ENCODE measurements at places on chromosomes 13 and 19.

DNA sequence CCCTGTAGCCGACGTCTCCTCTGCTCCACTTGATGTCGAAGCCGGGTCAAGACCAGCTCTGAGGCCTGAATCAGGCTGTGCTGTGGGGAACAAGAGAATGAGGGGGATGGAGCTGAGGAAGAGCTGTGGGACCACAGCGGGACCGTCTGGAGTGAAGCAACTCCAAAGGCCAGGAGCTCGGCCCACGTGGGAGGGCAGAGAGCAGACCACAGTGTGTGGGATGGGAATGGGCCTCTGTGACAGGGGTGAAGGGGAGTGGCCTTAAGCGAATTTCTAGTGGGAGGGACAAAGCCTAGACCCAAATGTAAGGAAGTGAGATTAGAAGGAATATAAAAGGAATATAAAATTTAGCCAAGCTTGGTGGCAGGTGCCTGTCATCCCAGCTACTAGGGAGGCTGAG lies 3.8 kb upstream of the SLC8A2 start:
- DNase-seq, result peak; percentile 21

DNA sequence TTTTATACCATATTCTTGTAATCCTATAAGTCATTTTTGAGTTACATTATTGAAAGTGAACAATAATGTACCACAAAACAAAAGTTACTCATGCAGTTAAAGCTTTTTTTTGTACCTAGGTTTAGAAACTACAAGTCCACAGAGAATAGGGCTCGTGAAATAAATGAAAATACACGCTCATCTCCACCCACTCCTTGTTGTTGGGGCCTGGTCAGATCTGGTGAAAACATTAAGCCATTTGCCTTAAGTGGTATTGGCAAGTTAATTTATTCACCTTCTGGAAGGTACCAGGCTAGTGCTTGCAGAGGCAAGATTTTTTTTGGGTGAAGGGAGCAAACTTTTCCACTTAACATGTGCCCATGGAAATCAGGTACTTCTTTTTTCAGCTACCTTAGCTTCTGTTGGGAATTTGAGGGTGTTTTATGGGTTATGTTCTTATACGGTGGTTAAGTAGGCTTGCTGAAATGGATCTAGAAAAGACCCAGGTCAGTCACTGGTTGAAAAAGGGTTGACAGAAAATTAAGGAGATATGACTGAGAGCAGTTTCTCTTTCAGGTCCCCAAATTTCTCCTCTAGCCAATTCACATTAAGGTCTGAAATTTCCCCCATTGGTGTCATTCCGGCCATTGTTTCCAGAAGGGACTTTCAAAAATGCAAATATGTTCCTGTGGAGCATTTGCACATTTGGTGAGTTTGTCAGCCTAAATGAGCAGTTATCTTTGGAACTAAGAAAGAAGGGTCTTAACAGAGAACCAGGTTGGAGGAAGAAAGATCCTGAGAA lies 143.3 kb downstream of the KCNRG start:
- DNase-seq, result no peak

- DNase-seq, result no peak
These were observed 119.7 kb upstream of the SOX1 start for GRCh38 chr13:111947026-111947810.

GRCh38 chr19:49864890-49865289 lies 2.5 kb downstream of the PNKP start:
- DNase-seq, result no peak

DNA sequence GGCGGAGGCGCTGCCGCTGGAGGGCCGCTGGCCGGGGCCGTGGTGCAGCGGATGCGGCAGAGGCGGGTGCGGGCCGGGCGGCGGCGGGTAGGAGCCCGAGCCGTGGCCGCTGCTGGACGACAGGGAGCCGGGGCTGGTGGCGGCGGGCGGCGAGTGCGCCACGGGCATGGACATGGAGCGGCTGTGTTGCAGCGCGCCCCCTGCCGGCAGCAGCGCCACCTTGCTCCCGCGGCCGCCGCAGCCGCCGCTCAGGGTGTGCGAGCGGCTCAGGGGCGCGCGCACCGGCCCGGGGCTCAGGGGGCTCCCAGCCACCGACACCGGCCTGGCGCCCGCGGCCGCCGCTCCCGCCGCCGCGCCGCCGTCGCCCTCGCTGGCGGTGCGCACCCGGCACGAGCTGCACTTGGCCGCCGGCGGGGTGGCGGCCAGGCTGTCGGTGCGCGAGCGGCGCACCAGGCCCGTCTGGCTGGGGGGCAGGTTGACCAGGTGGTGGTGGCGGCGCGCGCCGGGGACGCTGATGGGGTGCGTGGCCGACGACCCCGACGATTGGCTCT lies 1.7 kb downstream of the IRS2 start:
- DNase-seq, result peak; percentile 51

- DNase-seq, result no peak
These were observed 649.2 kb downstream of the DACH1 start for GRCh38 chr13:71217827-71218226.

DNA sequence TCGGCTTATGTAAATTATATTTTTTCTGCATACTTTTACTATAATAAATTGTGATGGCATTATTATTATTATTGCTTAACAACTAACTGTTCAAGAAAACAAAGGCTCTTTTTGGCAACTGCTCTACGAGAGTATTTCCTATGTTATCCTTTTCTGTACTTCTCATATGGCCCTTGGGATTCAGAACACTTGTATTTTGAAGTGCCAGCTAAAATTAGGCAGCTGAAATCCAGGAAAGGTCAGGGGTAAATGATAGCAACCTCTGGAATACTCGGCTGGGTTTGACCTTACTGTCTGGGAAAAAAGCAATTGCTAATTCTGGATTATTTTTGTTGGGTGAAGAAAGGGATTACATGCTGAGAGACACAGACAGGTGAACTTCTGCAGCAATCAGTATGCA lies 23.9 kb downstream of the EDNRB start:
- DNase-seq, result no peak

DNA sequence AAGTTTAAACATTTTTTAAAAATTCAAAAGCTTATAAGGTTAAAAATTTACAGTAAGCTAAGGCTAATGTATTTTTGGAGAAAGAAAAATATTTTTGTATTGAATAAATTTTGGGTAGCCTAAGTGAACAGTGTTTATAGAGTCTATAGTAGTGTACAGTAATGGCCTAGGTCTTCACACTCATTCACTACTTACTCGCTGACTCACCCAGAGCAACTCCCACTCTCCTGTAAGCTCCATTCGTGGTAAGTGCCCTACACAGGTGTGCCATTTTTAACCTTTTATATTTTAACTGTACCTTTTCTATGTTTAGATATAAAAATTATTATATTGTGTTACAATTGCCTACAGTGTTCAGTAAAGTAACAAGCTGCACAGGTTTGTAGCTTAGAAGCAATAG lies 96.6 kb upstream of the FREM2 start:
- no peak for DNase-seq

- no peak for DNase-seq
These were observed 77.9 kb downstream of the PTPRS start for GRCh38 chr19:5262721-5263120.

DNA sequence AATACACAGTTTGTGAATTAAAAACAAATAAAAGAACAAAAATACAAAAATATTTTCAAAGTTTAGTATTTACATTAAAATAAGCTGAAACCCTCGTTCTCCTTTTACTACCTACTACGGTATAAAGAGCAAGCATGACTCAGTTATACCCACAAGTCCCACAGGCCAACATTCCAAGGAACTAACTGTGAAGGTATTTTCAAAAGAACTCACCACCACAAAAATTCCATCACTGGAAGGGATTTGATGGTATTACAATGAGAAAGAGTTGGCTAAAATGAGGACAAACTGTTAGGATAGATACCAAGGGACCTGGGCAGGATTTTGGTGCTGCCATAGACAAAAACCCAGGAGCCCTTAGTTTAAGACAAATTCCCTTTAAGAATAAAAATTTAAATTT lies 122.7 kb downstream of the TBC1D4 start:
- peak; percentile 95 for DNase-seq

GRCh38 chr13:28497143-28497876 lies 2.4 kb upstream of the FLT1 start:
- DNase-seq, result no peak

DNA sequence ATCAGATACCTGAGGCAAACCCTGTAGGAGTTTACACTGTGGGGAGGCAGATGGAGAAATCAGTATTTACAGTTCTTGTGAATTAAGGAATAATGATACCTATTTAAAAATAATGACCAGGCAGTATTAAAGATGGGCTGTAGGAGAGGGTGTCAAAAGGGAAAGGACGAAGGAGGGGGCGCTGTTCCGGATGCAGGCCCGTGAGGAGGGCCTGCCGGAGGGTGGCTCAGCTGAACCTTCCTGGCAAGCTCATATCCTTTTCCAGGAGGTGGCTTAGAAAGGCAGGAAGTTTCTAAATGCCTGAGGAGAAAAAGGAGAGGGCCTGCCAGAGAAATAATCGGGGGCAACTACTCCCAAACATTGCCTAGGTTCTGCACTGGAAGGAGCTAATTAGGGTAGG lies 46.6 kb downstream of the MBNL2 start:
- no peak for DNase-seq

DNA sequence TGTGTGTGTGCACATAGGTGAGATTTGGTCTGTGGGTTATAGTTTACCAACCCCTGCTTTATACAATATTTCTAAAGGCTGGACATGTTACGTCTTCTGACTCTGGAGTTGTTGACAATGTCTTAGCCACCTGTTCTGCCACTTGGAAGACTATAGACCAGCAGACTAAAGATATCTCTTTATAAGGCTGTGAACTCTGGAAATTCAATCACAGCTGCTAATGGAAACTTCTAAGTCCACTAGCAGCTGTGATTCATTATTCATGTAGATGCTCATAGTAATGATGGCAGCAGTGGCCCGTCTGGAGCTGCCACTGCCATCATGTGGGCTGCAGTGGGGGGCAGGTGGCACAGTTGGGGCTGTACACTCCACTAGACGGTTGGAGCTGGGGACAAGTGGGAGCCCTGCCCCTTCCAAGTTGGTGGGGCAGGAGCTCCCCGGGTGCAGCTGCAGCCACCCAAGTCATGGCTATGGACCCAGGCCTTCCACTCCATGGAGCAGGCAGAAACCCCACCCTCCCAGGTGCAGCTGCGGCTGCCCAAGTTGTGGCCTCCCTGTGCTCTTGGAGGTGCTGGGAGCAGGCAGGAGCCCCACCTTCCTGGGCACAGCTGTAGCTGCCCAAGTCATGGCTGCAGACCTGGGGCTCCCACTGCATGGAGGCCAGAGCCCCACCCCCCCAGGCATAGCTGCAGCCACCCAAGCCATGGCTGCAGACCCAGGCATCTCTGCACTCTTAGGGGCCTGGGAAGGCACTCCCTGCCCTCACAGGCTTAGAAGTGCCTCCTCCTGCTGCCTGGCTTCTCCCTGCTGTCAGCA lies 8.8 kb downstream of the IGFL4 start:
- no peak for DNase-seq

- DNase-seq, result no peak
These were observed 2.9 kb upstream of the CHAMP1 start for GRCh38 chr13:114311387-114311786.

DNA sequence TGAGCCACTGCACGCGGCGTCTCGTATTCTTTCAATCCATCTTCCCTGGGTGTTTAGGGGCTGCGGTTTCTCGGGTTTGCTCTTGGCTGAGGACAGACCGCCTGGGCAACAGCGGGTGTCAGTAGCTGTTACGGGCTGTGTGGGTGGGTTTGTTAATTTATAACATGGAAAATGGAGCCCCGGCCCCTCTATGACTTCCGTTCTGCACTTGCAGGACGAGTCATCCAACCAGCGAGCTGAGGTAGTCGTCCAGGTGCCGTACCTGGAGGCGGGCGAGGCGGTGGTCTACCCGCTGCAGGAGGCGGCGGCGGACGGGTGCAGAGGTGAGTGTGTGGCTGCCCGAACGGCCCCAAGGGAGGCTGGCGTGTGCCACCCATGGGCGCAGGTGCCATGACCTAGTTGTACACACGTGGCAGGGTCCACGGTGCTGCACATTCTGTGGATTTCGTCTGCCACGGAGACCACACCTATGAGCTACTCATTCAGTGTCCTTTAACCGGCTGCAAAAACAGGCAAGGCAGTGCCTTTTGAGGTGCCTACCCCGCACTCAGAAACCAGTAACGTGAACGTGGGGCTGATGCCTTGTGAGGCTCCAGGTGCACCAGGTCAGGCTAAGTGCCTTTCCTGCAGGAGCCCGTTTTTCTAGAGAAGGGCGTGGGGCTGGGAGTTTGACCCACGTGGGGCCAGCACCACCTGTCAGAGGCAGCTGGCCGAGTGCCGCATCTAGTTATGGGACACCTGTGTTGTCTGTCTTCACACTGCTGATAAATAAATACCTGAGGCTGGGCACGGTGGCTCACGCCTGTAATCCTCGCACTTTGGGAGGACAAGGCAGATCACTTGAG lies 10.9 kb downstream of the POLR2E start:
- no peak for DNase-seq

GRCh38 chr19:17658240-17658639 lies 29.9 kb downstream of the UNC13A start:
- DNase-seq, result no peak

All from amniotic epithelial cell (primary cell).